ENCODE measurements at places on chromosomes 3 and 15. TPM values are rescaled to one million over a fixed set of nuclear protein-coding genes. Genes with fewer than 3 reads are reported as not detected.

Gene C3orf49
- not detected for total RNA-seq

Gene CAMKV
- not detected for total RNA-seq

GRCh38 chr3:134854254-134854653, 59.2 kb downstream of the EPHB1 start:
- no peak for DNase-seq
- H3K27me3 ChIP-seq = no peaks in the 10 kb centered on the region
- H3K4me1 ChIP-seq = peaks cover 10% of the 10 kb centered on the region
- no peak overlapping the region for H3K27ac ChIP-seq

DNA sequence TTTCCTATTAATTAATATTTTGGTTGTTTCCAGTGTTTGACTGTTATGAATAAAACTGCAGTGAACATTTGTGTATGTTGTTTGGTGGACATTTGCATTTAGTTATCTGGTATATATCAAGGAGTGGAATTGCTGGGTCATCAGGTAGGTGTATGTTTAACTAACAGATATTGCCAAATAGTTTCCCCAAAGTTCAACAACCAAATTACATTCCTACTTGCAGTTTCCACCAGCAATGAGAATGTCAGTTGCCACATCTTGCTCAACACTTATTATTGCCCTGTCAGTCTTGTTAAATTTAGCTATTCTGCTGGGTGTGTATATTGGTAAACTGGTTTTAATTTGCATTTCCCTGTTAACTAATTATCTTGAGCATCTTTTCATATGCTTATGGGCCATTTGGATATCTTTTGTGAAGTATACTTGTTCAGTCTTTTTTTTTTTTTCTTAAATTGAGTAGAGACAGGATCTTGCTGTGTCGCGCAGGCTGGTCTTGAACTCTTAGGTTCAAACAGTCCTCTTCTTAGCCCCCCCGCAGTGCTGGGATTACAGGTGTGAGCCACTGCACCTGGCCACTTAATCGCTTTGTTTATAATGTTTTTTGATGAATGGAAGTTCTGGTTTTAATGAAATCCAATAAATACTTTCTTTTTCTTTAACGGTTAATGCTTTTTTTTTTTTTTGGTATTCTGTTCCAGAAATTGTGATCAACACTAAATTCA, 7.9 kb downstream of the FEM1B start:
- H3K36me3 ChIP-seq = peaks cover 55% of the 10 kb centered on the region
- H3K27ac ChIP-seq = no peak overlapping the region
- peaks cover 58% of the 10 kb centered on the region for H3K4me1 ChIP-seq
- no peak overlapping the region for H3K4me3 ChIP-seq
- H3K27me3 ChIP-seq = no peaks in the 10 kb centered on the region

Gene CORO2B
- not detected for total RNA-seq

DNA sequence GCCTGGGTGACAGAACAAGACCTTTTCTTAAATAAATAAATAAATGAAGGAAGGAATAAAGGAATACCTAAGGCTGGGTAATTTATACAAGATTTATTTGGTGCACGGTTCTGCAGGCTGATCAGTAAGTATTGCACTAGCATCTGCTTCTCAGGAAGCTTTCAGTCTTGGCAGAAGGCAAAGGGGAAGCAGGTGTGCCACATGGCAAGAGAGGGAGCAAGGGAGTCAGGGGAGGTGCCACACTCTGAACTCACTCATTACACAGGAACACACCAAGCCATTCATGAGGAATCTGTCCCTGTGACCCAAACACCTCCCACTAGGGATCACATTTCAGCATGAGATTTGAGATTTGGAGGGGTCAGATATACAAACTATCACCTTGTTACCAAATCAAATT, 56.4 kb downstream of the PRKCI start:
- H3K36me3 ChIP-seq = peaks cover 42% of the 10 kb centered on the region
- peaks cover 30% of the 10 kb centered on the region for H3K4me1 ChIP-seq
- H3K27ac ChIP-seq = peak overlapping the region; percentile 36
- no peak for DNase-seq

DNA sequence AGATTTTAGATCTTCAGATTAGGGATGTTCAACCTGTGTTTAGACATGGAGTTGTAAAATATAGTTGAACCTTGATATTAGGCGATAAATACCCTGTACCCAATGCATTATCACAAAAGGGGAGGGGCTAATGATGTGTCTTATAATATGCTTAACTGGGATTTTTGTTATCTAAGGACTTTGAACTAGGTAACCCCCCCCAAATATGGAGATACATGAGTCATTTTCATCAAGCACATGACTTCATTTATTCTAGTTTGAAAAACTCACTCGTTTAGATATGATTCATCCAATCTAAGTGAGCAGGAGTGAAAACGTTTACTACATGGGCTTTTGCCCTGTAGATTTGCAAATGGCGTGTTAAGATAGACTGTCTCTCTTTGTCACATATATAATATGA, 212.4 kb downstream of the IL5RA start:
- no peak overlapping the region for H3K27ac ChIP-seq
- no peak overlapping the region for H3K4me3 ChIP-seq
- no peaks in the 10 kb centered on the region for H3K27me3 ChIP-seq
- H3K36me3 ChIP-seq = no peaks in the 10 kb centered on the region
- no peaks in the 10 kb centered on the region for H3K4me1 ChIP-seq

GRCh38 chr3:54573858-54574257, 354.0 kb downstream of the LRTM1 start:
- H3K4me3 ChIP-seq = no peak overlapping the region
- H3K4me1 ChIP-seq = no peaks in the 10 kb centered on the region
- no peak overlapping the region for H3K27ac ChIP-seq
- H3K36me3 ChIP-seq = no peaks in the 10 kb centered on the region

- H3K4me1 ChIP-seq = no peaks in the 10 kb centered on the region
- H3K27ac ChIP-seq = no peak overlapping the region
- no peak for DNase-seq
- peaks cover 3% of the 10 kb centered on the region for H3K36me3 ChIP-seq
- no peak overlapping the region for H3K4me3 ChIP-seq
- no peaks in the 10 kb centered on the region for H3K27me3 ChIP-seq
These were observed 53.0 kb downstream of the PDIA5 start for GRCh38 chr3:123119802-123120201.

- no peak for DNase-seq
- peaks cover 44% of the 10 kb centered on the region for H3K36me3 ChIP-seq
- peaks cover 39% of the 10 kb centered on the region for H3K27me3 ChIP-seq
- H3K4me1 ChIP-seq = peaks cover 20% of the 10 kb centered on the region
- H3K27ac ChIP-seq = no peak within 1 kb of the TSS
- H3K4me3 ChIP-seq = peak within 1 kb of the TSS; percentile 0
These were observed at the start of gene ZNF662 for GRCh38 chr3:42906070-42906847. Gene ZNF662 (plus strand): TSS chr3:42906142. CDS start chr3:42908115, 1,973 bp downstream.

GRCh38 chr15:76793162-76793561, 112.0 kb downstream of the SCAPER start:
- peaks cover 30% of the 10 kb centered on the region for H3K36me3 ChIP-seq
- no peaks in the 10 kb centered on the region for H3K4me1 ChIP-seq
- no peak overlapping the region for H3K27ac ChIP-seq
- DNase-seq = no peak
- H3K27me3 ChIP-seq = no peaks in the 10 kb centered on the region

GRCh38 chr15:97009031-97009431, 678.5 kb downstream of the NR2F2 start:
- no peaks in the 10 kb centered on the region for H3K27me3 ChIP-seq
- no peaks in the 10 kb centered on the region for H3K36me3 ChIP-seq
- no peak for DNase-seq
- H3K4me3 ChIP-seq = no peak overlapping the region
- H3K27ac ChIP-seq = no peak overlapping the region
- no peaks in the 10 kb centered on the region for H3K4me1 ChIP-seq

- no peak overlapping the region for H3K27ac ChIP-seq
- DNase-seq = no peak
- H3K4me3 ChIP-seq = no peak overlapping the region
- peaks cover 14% of the 10 kb centered on the region for H3K4me1 ChIP-seq
- H3K36me3 ChIP-seq = peaks cover under 1% of the 10 kb centered on the region
These were observed 9.5 kb downstream of the TTBK2 start for GRCh38 chr15:42911058-42911592.

GRCh38 chr3:132997404-132998185, 40.6 kb upstream of the TMEM108 start:
- no peaks in the 10 kb centered on the region for H3K4me1 ChIP-seq
- no peaks in the 10 kb centered on the region for H3K27me3 ChIP-seq
- no peak for DNase-seq

Gene PPARG
- total RNA-seq = 3.7 TPM

DNA sequence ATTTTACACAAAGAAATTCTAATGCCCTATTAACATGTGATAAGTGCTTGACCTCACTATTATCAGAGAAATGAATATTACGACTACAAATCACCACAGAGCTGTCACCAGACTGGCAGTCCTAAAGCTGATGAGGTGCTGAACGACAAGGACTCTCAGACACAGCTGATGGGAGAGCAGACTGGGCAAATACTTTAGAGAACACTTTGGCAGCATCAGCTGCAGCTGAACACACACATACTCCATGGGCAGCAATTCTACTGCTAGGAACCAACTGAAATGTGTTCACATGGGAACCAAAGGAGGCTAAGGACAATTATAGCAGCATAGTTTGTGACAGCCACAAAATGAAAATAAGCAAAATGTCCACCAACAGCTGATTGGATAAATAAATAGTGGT, 45.5 kb downstream of the SUSD5 start:
- no peaks in the 10 kb centered on the region for H3K36me3 ChIP-seq
- no peak overlapping the region for H3K27ac ChIP-seq
- H3K27me3 ChIP-seq = peaks cover 14% of the 10 kb centered on the region

Gene LSAMP
- not detected for total RNA-seq

- no peak overlapping the region for H3K4me3 ChIP-seq
- DNase-seq = no peak
- H3K4me1 ChIP-seq = no peaks in the 10 kb centered on the region
- no peak overlapping the region for H3K27ac ChIP-seq
These were observed 336.9 kb upstream of the UMPS start for GRCh38 chr3:124393340-124393739.

- H3K27me3 ChIP-seq = no peaks in the 10 kb centered on the region
- no peak overlapping the region for H3K4me3 ChIP-seq
- DNase-seq = no peak
- peaks cover 10% of the 10 kb centered on the region for H3K36me3 ChIP-seq
These were observed 67.0 kb upstream of the ARHGEF3 start for GRCh38 chr3:56868706-56869105.

DNA sequence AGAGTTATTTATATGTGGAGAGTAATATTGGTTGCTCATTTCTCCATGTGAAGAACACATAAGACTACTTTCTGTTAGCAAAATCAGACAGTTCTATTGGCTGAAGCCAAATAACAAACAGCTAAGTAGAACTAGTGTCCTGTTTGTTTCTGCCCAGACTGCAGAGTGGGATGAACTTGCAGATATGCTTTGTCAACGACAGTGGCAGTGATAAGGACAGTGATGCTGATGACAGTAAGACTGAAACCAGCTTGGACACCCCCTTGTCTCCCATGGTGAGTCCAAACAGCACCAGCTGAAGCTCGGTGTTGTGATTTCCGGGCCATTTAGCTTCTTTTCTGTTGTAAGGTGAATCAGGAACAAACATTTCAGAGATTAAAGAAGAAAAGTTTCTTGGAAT, 102.6 kb upstream of the IL12A start:
- no peak overlapping the region for H3K4me3 ChIP-seq
- H3K27me3 ChIP-seq = peaks cover 22% of the 10 kb centered on the region
- no peak for DNase-seq
- no peaks in the 10 kb centered on the region for H3K36me3 ChIP-seq
- no peak overlapping the region for H3K27ac ChIP-seq
- H3K4me1 ChIP-seq = no peaks in the 10 kb centered on the region

Gene NRG4
- total RNA-seq = not detected

- H3K27me3 ChIP-seq = peaks cover 16% of the 10 kb centered on the region
- no peaks in the 10 kb centered on the region for H3K4me1 ChIP-seq
- no peaks in the 10 kb centered on the region for H3K36me3 ChIP-seq
- H3K27ac ChIP-seq = no peak overlapping the region
These were observed 279.4 kb upstream of the TLE3 start for GRCh38 chr15:70376929-70377691.

DNA sequence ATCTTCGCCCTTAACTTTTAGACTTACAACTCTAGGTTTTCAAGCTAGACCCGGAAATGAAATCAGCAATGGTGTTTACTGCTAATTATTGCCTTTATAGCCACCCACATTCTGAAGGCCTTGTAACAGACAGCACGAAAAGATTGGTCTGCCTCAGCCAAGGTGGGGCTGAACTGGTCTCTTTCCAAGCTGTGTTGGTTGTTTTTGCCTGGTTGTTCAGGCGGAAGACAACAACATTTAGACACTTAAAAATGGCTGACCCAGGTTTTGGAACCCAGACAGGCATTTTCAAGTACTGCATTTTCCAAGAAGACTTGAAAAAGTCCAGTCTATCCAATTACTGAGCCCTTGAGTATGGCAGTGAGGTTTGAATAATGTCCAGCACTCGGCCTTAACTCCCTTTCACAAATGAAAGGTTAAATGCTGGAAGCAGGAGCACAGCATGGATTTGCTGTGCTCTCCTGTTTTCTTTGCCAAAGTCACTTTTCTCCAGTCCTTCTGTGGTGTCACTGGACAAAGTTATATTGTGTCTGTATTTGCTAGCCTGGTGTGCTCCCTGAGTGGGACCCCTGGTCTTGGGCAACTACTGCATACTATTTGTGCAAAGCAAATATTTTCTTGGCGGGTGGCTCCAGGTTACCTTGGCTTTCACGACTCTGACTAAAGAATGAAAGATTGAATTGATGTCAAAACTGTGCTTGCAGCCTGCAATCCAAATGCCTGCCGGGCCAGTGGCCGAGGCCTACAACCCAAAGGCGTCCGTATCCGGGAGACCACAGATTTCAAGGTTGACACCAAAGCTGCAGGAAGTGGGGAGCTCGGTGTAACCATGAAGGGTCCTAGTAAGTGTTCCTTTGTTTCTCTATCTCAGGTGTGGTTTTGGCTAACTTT, 93.5 kb downstream of the FLNB start:
- H3K27me3 ChIP-seq = no peaks in the 10 kb centered on the region
- no peak overlapping the region for H3K27ac ChIP-seq
- H3K36me3 ChIP-seq = peaks cover 35% of the 10 kb centered on the region
- no peak overlapping the region for H3K4me3 ChIP-seq

GRCh38 chr3:185540695-185541094, 11.7 kb downstream of the LIPH start:
- no peak overlapping the region for H3K27ac ChIP-seq
- no peaks in the 10 kb centered on the region for H3K27me3 ChIP-seq
- H3K4me3 ChIP-seq = no peak overlapping the region
- no peak for DNase-seq

- DNase-seq = no peak
- H3K27ac ChIP-seq = no peak overlapping the region
- no peaks in the 10 kb centered on the region for H3K4me1 ChIP-seq
- H3K36me3 ChIP-seq = no peaks in the 10 kb centered on the region
- H3K27me3 ChIP-seq = peaks cover 26% of the 10 kb centered on the region
These were observed 68.8 kb upstream of the IL12A start for GRCh38 chr3:159919873-159920272.

Measured in activated CD4-positive, alpha-beta memory T cell treated with anti-CD3 and anti-CD28 coated beads, Interleukin-2, amount 10 ng/mL, durations not matched to agents 7 days and 5 days (primary cell).